ENCODE measurements at places on chromosomes 2 and 18.

DNA sequence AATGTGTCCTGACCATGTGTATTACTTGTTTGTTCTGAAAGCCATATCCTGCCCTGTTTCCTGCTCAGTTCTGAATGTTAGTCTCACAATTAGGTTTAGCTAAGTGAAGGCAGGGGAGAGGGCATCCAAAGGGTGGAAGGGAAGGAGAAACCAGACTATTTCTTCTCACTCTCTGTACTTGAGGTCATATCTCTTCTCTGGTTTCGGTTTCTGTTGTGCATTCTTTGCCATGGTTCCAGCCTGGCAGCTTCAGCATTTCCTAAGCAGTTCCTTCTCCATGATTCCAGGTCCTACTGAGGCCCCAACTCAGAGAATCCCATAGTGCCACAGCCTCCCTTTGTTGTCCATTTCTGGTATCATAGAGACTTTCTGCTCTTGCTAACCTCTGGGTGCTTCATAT, 40.3 kb upstream of the HNMT start:
- no peak for DNase-seq

- DNase-seq: no peak
Measured at GRCh38 chr2:8491296-8492027, 190.4 kb upstream of the ID2 start.

GRCh38 chr2:173030561-173031490, 44.8 kb upstream of the MAP3K20 start:
- no peak for DNase-seq

DNA sequence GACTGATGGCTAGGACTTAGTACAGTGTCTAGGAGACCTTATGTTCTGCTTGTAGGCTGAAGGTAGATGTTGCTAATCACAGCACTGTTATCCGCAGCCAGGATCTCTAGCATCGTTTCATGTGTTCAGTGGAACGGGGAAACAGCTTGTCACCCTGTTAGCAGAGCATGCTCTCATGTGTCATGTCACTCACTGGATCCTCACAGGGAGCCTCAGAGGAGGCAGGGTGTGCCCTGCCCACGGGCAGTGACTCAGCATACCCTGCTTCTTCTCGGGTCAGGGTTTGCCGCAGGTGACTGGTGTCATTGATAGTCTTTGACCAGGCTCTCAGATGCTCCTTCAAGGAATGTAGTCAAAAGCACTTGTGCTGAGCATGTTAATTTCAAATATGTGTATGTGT, 44.4 kb downstream of the RPIA start:
- DNase-seq: no peak

DNA sequence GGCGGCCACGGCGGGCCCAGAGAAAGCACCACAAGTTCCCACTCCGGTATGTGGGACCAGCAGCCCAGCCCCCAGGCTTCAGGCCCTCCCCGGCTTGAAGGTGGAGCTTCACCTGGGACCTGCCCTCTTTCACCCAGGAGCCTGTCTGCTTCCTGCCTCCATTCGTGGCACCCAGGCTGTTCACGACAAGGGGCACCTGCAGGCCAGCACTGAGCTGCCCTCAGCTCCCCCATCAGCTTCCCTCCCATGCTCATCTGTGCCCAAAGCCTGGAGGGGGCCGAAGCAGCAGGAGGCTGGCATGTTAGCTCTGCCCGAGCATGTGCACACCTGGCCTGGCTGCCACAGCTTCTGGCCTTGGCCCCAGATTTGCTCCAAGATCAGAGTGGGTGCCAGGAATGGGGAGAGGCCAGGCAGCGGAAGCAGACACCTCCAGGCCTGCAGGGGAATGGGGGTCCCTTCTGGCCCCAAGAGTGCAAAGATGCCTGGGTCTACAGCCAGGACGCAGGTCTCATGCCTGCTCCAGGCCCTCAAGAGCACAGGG, 312.4 kb upstream of the SYT4 start:
- DNase-seq: no peak

- DNase-seq: no peak
Measured at GRCh38 chr2:108905176-108905575, 83.8 kb downstream of the EDAR start.

Data from NCI-H1930 (cell line).